ENCODE measurements at places on chromosomes 11 and 22.

DNA sequence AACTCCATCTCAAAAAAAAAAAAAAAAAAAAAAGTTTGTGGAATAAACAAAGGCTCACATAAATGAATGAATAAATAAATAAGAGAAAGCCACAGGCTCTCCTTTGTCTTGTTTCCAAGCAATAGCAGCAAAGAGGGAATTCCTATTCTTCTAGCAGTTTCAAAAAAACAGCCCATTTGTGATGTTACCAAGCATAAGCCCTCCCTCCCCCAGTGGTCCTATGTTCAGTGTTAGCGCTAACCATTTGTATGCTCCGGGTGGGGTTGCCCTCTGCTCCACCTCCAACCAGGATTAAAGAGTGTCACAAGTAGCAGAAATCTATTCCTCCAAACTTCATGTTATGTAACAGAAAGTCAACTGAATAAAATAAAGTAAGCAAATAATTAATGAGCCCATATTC lies 1215.0 kb upstream of the TENM4 start:
- no peak for DNase-seq

GRCh38 chr11:31397239-31397834 lies 27.7 kb downstream of the DNAJC24 start:
- DNase-seq: no peak

DNA sequence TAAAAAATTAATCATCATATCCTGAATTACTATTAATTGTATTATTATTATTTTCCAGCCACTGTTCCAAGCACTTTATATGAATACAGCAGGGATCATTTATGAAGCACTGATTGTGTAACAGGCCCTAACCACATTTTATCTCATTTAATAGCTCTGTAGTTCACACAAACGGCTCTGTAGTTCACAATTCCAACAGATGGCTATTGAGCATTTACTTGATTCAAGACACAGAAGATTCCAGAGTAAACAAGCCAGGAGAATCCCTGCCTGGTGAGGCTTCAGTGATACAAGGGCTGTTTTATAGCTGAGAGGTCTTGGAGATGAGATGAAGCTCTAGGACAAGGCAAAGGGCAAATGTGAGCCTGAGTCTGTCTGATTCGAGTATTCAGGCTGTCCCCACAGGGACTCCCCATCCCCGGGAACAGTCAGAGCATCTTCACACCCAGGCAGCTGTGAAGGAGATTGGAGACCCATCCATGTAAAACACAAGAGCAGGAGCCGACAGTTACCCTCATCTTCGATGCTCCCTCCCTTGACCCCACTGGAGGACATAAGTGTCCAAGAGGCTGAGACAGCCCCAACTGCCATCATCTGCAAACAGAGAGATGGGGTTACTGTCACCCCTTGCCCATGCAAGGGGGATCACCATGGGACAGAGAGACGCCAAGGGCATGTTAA lies 222.5 kb downstream of the MN1 start:
- DNase-seq: no peak

- no peak for DNase-seq
Measured at GRCh38 chr11:35934271-35934670, 9.6 kb upstream of the LDLRAD3 start.

DNA sequence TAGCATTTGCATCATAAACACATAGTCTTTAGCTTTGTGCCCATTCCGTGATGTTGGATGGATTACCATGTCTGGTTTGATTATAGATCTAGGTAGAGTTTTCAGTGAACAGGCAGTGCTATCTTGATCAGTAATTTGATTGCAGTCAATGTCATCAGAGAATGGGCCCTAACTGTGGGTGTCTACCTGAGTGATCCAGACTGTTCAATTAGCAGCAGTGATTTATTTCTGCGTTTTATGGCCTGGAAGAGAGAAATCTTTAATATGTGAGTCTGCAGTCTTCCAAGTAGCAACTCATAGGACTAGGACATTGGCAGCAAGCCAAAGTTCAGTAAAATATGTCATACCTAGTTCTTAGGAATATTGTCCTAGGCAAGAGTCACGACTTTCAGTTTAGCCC lies 80.3 kb downstream of the CASP12 start:
- DNase-seq: no peak

DNA sequence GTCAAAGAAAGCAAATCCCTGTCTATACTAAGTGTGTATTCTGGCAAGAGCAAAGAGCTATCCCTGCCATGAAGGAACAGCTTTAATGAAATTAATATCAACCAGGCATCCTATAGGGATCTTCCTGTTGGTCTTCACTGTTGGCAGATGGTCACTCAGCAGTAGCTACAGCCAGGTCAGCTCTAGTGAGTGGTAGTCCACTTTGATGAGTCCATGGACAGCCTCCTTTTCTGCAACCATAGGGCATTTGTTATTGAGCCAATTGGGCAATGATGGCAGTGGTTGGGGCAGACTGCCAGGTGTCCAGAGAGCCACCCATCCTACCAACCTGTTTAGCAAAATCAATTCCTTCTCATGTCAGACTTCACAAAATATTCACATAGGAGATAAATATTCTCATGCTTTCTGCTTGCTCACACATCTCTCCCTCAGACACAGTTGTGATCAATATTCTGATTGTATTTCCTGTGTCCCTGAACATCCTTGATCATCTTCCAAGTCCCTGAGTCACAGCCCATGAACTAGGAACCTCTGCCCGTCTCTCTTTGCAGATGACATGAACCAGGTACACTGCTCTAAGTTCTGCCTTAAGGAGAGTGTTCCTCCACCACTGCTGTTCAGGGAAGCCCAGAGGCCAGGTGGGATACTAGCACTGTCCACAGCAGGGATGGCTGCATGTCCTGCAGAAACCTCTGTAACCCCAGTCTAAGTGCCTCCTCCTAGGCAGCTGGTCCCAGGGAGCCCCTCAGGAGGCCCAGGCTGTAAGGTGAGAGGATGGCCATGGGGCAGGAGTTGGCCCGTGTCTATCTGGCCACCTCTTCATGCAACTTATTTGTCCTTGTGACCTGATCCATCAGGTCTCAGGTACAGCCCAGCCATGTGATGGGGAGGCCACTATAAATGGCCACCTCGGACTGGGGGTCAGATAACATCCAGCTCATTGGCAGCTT lies 74.2 kb upstream of the IGLL5 start:
- DNase-seq: no peak

DNA sequence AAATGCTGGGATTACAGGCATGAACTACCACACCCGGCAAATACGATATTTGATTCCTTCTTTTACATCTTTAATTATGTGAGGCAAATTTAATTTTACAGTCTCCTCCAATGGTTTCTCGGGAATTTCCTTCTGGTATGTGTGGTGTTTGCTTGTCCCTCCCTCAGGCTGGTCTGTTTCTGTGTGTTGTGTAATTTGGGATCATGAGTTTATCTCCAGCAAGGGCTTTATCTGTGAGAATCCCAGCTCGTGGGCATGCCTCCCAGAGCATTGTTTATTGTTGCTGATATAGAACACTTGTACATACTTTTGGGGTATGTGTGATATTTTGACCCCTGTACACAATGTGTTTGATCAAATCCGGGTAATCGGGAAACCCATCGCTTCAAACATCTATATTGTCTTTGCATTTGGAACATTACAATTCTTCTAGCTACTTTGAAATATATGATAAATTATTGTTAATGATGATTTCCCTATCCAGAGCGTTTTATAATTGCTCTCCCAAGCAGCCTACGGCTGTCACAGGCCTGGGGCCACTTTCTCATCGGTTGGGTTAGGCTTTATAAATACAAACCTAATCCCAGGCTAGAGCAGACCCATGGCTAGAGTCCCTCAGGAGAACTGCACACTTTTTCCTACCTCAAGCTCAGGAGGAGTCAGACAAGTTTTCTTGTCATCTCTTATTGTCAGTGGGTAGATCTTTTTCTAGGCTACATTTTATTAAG lies 15.0 kb upstream of the PRR5 start:
- DNase-seq: no peak

DNA sequence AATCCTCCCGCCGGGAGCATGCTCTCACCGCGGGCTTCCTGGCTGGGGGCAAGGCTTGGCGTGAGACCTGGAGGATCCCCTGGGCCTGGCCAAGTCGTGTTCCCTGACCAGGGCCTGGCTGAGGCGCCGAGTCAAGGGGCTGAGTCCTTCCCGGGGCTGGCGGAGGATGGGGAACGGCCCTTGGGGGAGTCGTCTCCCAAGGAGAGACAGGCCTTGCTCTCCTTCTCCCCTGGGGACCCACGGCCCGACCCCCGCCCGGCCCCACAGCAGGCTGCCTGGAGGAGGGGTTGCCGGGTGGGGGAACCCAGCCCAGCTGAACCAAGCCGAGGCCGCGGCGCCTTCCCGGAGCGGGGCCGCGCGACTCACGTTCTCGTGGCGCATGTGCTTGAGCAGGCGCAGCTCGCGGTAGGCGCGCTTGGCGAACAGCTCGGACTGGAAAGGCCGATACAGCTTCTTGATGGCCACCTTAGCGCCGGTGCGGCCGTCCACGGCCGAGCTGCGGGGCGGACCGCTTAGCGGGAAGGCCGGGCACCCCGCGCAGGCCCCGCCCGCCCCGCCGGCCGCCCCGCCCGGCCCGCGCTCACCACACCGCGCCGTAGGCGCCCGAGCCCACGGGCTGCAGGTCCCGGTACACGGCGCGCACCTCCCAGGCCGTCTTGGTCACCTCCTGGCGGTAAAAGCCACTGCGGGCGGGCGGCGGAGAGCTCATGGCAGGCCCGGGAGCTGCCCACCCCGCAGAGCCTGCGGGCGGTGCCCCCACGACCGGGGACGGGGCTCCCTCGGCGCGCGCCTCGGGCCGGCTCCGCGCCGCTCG lies 475 bp downstream of the MAPK12 start:
- DNase-seq: peak; percentile 68

GRCh38 chr11:129611661-129612446 lies 203.8 kb upstream of the TMEM45B start:
- no peak for DNase-seq

DNA sequence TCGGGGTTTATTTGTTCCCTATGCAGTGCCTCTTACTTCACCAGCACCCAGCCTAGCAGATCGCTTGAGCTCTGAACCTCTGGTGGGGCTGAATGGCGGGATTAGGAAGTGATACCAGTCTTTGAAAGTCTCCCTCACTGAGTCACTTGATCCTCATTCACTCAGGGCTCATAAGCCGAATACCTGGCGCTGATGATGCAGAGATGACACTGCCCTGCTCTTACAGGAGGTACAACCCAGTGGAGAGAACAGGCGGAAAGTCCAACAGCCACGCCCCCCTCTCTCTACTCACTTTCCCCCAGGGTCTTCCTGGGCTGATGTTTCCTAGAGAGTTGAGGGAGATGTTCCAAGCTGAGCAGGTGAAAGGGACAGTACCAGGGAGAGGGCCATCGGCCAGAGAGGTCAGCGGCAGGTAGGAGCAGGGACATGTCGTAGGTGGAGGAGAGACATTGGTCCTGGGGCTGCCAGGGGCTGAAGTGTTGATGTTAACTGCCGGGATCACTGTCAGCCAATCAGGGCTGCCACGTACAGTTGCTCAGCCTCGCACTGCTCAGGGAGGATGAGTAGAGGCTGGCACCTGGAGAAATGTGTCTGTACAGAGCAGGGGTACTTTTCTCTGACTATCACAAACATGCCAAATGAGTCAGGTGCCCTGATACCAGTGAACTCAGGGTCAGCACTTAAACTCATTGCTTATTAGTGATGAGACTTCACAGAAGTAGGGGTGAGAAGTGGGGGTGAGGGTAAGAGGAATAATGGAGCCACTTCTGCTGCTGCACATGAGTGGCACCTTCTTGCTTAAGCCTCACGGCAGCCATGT lies 9.9 kb upstream of the APOBEC3A start:
- no peak for DNase-seq

DNA sequence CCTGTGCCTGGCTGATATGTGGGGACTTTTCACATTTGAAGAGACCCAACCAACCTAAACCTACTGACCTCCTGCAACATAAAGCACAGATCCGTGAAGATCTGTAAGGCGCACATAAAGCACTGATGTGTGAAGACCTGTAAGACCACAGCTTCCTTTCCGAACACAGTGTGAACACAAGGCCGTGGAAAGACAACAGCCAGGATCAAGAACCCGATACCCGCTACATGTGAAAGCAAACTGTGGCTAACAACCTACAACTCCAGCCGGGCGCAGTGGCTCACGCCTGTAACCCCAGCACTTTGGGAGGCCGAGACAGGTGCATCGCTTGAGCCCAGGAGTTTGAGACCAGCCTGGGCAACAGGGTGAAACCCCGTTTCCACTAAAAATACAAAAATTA lies 17.6 kb upstream of the PPFIA1 start:
- DNase-seq: peak; percentile 51

GRCh38 chr11:120039039-120039438 lies 98.9 kb downstream of the TRIM29 start:
- DNase-seq: no peak

DNA sequence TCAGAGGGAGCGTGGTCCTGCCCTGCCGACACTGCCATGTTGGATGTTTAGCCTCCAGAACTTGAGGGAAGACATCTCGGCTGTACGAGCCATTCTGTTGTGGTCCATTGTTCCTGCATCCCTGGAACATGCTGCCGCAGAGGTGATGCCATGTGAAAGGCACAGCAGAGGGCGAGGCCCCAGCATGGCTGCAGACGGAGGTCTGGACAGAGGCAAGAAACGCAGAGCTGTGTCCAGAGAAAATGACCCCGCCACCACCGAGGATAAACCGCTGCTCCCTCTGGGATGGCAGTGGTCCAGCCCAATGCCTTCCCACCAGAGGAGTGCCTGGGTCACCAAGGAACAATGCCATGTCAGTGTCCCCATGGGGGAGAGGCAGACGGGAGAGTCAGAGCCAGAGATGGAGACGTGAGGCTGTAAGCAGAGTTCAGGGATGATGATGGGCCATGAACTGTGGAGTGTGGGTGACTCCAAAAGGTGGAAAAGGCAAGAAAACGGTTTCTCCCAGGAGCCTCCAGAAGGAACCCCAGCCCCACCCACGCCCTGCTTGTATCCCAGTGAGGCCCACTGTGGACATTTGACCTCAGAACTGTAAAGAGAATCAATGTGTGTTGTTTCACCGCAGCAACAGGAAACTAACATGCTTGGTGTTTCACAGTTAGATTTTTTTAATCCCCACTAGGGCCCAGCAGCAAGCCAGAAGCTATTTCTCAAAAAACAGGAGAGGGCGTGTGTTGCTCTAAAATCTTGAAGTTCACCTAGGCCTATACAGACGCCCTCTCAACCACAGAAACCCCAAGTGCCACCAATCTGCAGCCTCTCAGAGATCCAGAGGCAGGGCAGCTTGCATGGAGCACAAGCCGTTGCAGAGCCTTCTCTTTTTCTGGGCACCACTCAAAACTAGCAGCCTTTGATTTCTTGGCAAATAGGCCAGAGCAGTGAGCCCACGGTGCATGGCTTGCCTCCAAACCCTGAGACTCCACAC lies 1422.9 kb downstream of the TBC1D22A start:
- no peak for DNase-seq

DNA sequence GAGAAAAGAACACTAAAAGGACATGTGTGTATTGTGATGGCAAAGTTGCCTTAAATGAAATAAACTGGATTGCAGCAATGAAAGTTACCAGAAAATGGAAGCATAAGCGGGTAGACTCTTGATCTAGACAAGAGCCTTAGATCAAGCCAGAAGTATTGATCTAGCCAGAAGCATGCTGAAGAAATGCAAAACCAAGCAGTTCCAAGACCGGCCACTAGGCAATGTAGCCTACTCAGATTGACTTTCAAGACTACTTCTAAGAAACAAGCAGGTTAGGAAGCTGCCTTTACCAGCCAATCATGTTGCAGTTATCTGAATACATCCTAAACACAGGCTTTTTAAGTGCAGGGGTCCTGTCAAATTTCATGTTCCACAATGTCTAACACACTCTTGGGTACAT lies 54.6 kb downstream of the KCNA4 start:
- no peak for DNase-seq
